ENCODE measurements at places on chromosomes 6 and 20.

- H3K27me3 ChIP-seq: no peaks in the 10 kb centered on the region
- no peak overlapping the region for H3K27ac ChIP-seq
- DNase-seq: no peak
Observed at GRCh38 chr6:104784884-104785283, 74.8 kb downstream of the HACE1 start.

GRCh38 chr6:36033935-36034334 lies 6.3 kb downstream of the MAPK14 start:
- DNase-seq: peak; percentile 43
- H3K27me3 ChIP-seq: no peaks in the 10 kb centered on the region
- peaks cover 2% of the 10 kb centered on the region for H3K36me3 ChIP-seq

DNA sequence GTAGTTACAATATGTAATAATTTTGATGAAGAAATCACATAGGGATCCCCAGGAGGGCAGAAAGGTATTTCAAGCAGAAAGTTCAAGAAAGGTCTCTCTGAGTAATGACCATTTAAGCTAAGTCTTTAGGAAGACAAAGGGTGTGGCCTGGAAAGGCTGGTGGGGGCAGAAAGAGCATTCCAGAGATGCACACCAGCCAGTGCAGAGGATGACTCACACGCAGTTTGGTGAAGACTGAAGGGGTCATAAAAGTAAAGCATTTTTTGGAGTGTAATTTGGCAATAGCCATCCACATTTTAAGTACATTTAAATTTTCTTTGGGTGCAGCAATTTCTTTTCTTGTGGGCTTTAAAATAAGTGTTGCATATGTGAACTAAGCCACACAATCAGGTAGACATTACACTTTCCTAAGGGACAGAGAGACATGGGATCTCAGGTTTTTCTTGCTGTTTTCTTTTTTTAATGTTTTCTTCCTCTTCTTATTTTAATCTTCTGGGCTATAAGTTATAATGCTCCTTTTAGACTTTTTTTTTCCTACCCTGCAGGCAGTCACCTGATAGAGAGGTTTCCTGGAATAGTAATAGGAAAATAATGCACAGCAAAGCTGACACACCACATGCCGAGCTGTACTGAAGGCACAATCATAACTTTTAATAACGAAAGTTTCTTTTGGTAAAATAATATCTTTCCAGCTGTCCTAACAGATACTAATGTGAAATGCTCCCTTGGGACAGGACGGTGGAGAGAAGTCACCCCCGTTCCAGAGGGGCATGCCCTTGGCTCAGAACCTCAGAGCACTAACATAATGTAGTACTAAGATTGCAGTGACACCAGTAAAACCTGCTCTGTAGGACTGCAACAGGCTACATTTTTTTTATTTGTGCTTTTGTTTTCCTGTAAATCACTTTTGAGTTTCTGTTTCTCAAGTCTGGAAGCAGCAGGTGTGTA lies 49.6 kb upstream of the PTPRK start:
- H3K27ac ChIP-seq: no peak overlapping the region
- H3K4me1 ChIP-seq: no peaks in the 10 kb centered on the region
- no peaks in the 10 kb centered on the region for H3K27me3 ChIP-seq
- no peak overlapping the region for H3K4me3 ChIP-seq
- H3K36me3 ChIP-seq: peaks cover 4% of the 10 kb centered on the region

GRCh38 chr6:42352856-42353564 lies 98.7 kb downstream of the TRERF1 start:
- H3K36me3 ChIP-seq: peaks cover 6% of the 10 kb centered on the region
- H3K27me3 ChIP-seq: no peaks in the 10 kb centered on the region
- H3K4me1 ChIP-seq: peaks cover 4% of the 10 kb centered on the region
- no peak for DNase-seq

GRCh38 chr6:29790626-29791025 lies 37.0 kb upstream of the HLA-G start:
- H3K27me3 ChIP-seq: peaks cover 15% of the 10 kb centered on the region
- peak overlapping the region; percentile 12 for H3K4me3 ChIP-seq
- H3K4me1 ChIP-seq: peaks cover 18% of the 10 kb centered on the region
- no peak for DNase-seq
- H3K27ac ChIP-seq: no peak overlapping the region

DNA sequence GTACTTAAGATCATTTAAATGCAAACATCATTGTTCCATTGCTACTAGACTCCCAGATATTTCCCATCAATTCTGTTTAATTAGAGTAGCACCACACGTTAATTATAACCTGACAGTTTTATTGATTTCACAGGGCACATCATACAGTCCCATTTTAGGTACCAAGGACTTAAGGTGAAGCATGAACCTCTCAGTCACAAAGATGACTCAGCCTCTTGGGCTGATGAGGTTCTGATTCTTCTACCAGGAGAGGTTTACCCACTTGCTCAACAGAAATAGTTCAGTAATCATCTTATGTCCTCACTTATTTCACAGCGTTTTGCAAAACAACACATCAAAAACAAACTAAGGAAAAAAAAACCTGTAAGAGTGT lies 98.5 kb downstream of the HIVEP2 start:
- no peaks in the 10 kb centered on the region for H3K27me3 ChIP-seq
- peak overlapping the region; percentile 83 for H3K4me3 ChIP-seq
- H3K27ac ChIP-seq: peak overlapping the region; percentile 96
- H3K4me1 ChIP-seq: peaks cover 87% of the 10 kb centered on the region
- no peak for DNase-seq

DNA sequence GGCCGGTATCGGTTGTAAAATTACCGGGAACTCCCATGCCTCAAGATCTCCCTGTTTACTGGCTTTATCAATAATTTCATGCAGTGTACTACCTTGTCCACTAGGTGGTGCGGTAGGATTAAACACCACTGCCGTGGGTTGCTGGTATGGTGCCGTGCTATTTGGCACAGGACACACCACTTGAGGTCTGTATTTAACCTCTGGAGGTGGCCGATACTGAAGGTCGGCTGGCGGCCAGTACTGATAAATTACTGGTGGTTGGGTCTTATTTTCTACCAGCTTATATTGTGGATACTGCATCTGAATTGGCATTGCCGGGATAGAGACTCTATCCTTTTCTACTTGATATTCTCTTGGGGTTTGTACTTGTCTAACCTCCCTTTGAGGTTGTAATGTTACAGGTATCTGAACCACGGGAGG lies 14.3 kb upstream of the PTCRA start:
- no peak overlapping the region for H3K4me3 ChIP-seq
- no peaks in the 10 kb centered on the region for H3K36me3 ChIP-seq
- peaks cover 9% of the 10 kb centered on the region for H3K4me1 ChIP-seq
- DNase-seq: peak; percentile 21

DNA sequence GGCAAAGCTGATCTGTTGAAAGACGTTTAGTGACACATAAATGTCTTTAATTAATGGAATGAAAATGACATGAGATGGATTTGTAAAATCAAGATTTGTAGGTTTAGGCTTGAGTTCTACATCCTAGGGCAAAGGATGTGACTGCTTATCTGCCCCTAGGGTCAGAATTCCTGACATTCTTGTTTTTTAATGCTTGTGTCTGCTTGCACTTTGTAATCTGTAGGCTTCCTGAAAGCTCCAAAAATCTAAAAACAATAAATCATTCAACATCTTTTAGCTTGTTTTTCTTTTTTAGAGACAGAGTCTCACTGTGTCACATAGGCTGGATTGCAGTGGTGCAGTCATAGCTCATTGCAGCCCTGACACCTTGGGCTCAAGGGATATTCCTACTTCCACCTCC lies 107.9 kb upstream of the MLIP start:
- H3K36me3 ChIP-seq: no peaks in the 10 kb centered on the region
- DNase-seq: no peak

GRCh38 chr20:14259689-14260088 lies 77.7 kb downstream of the FLRT3 start:
- H3K4me3 ChIP-seq: no peak overlapping the region
- DNase-seq: no peak
- H3K36me3 ChIP-seq: no peaks in the 10 kb centered on the region
- no peak overlapping the region for H3K27ac ChIP-seq
- no peaks in the 10 kb centered on the region for H3K4me1 ChIP-seq
